ENCODE measurements at places on chromosomes 16 and 17.

- DNase-seq: no peak
Observed at GRCh38 chr17:50785946-50786570, 18.7 kb upstream of the ANKRD40CL start.

DNA sequence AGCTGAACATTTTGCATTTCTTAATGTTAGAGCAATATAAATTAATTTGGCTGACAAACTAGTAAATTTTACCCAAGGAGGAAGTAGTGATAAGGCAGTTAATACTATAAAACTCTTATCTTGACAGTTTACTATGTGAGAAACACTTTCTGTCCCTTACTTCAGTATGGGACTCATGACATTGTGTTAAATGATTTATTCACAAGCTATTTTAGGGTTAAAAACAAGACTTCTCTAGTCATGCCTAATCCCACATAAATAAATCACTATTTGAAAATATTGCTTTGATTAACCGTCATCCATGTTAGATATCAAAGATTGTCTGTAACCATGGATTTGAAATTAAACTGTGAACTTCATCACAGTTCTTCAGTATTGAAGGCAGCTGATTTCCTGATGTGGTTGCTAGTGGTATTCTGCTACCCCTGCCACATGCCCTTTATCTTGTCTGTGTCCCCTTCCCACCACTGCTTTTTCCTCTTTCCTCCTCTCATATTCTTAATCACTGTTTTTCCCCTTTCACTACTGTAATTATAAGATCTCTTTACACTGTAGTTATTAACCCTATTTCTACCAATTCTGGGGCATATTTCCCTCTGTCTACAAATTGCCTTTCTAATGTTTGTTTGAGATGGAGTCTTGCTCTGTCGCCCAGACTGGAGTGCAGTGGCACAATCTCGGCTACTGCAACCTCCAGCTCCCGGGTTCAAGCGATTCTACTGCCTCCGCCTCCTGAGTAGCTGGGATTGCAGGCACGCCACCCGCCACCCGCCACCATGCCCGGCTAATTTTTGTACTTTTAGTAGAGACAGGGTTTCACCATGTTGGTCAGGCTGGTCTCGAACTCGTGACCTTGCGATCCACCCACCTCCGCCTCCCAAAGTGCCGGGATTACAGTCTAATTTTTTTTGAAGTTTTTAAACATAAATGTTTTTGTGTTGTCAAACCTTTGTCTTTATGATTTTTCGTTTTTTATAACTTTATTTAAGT, 95.6 kb downstream of the STXBP4 start:
- no peak for DNase-seq

- peak; percentile 68 for DNase-seq
Observed at GRCh38 chr16:3716831-3717234, 491 bp downstream of the TRAP1 start.

DNA sequence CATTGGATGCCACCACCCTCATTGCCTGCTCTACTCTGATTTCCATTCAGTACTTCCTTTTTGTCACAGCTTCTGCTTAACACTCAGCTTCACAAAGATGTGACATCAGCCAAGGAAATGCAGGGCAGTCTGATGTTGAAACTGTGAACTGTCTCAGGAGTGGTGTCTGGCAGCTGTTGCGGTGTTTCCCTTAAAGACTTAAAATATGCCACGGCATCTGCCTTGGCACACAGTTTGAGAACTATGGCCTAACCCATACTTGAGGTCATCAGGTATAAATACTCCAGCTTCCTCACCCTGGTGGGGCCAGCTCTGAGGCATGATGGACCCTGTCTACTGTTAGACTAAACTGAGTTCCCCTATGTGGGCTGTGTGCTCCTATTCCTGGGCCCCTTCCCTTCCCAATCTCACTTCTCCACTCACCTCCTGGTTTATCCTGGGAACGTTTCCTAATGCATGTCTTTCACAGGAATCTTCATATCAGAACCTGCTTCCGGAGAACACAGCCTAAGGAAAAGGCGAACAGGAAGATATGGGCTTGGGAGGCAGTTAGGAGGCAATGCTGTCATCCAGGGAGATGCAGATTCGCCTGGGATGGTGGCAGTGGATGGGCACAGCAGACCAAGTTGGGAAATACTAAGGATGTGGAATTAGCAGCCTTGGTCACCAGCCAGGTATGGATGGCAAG, 96.5 kb downstream of the WSCD1 start:
- DNase-seq: no peak

GRCh38 chr17:28841901-28842281, 699 bp downstream of the FAM222B start:
- no peak for DNase-seq

DNA sequence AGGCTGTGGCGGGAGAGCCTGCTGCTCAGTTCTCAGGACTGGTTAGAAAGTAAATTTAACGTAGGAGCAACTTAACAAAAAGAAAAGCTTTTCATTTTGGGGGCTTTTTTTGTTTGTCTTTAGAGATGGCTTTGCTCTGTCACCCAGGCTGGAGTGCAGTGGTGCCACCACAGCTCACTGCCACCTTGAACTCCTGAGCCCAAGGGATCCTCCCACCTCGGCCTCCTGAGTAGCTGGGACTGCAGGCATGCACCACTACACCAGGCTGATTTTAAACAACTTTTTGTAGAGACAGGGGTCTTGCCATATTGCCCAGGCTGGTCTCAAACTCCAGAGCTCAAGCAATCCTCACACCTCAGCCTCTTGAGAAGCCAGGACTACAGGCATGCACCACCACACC, 205.0 kb downstream of the RPTOR start:
- no peak for DNase-seq

DNA sequence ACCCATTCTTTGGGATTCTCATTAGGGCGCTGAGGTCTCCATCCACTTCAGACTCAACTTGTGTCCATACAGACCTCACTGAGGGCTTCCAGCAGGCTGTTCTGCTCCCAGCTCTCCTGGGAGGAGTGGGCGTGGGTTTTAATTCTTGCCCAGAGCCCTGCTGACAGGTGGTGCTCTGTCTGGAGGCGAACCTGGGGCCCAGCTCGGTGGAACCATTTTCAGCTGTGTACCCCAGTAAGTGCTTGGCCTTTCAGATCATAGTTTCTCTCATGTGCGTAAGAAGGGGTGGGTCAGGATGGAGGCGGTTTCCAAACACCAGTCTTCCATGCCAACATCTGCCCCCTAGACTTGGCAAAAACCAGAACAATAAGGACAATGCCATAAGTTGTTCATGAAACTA, 21.4 kb upstream of the NKD1 start:
- DNase-seq: no peak

- no peak for DNase-seq
Observed at GRCh38 chr16:31664683-31665482, 137.2 kb downstream of the AHSP start.

DNA sequence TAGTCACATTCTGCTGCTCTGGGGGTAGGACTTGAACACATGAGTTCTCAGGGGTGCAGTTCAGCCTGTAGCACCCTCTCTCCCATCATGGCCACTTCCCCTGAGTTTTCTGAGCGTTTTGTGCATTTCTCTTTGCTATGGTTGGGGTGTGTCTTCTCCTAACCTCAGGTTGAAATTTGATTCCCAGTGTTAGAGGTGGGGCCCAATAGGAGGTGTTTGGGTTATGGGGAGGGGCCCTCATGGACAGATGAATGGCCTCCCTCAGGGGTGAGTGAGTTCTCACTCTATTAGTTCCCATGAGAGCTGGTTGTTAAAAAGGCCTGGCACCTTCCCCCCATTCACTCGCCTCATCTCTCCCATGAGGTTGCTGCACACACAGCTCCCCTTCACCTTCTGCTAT, 101.1 kb downstream of the FOXL1 start:
- no peak for DNase-seq

All from activated T-cell treated with anti-CD3 and anti-CD28 coated beads, Interleukin-2, amount 50 U/mL, for 48 hours (primary cell).